ENCODE measurements at places on chromosomes 5 and 9.

DNA sequence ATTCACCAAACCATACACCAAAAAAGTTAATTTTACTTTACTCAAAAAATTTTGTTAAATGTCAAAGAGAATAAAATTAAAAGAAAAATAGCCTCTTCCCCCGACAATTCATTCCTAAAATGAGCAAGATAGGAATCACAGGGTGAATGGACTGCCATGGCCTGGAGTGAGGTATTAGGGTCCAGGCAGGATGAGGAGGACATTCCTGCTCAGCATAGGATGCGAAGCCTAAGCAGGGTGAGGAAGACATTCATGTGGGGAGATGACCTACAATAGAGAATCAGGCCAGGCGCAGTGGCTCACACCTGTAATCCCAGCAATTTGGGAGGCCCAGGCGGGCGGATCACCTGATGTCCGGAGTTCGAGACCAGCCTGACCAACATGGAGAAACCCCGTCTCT is 8.4 kb downstream of the NUDCD2 start:
- DNase-seq: no peak

GRCh38 chr5:94969174-94969573 is 315.7 kb downstream of the MCTP1 start:
- DNase-seq: no peak

DNA sequence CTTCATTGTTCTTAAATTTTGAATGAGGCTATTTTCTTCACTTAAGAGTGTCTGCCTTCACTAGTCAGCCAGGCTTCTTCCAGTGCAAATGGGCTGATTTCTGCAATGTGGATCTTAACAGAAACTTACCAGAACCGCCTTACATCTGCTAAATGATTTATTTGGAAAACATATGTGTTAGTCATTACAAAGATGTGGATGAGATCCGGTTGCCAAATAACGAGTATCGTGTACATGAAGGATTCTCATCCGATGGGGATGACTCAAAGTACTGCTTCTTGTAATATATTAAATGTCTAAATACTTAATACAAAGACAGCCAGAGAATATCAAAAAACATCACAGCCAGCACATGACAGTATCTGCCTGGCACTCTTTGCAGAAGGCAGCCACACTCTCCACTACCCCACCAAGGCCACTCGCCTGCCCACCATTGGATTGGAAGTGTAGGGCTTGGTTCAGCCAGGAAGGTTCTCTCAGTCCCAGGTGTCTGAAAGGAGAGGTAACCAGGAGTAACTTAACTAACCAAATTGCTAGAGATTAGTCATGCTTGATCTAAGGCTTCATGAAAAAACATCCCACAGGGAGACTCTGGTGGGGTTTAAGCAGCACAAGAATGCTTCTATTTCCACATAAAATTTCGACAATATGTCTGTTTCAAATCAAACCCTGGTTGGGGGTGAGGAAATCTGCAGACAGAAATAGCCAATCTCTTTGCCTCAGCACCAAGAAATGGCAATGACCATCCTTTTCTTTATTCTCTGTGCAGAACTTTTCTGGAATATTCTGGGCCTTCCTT is 174.8 kb downstream of the GADD45G start:
- no peak for DNase-seq

DNA sequence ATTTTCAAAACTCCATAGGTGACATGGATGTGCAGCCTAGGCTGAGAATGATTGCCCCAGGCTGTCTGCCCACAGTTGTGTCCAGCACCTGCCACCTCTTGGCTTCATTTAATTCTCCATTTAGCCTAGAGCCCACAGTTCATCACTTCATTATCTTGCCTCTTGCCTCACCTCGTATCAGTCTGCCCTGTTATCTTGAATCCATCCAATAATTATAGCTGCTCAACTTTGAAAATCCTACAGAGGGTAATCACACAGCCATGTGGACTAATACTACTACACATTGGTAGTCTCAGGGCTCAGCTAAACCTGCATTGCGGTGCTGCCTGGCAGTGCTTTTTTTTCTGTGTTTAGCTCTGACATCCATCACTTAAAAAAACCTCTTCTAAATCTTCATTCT is 7.4 kb downstream of the UGCG start:
- DNase-seq: no peak

- DNase-seq: no peak
These were observed 209.5 kb upstream of the S1PR3 start for GRCh38 chr9:88781628-88782391.
